ENCODE measurements at places on chromosomes 3 and 15.

DNA sequence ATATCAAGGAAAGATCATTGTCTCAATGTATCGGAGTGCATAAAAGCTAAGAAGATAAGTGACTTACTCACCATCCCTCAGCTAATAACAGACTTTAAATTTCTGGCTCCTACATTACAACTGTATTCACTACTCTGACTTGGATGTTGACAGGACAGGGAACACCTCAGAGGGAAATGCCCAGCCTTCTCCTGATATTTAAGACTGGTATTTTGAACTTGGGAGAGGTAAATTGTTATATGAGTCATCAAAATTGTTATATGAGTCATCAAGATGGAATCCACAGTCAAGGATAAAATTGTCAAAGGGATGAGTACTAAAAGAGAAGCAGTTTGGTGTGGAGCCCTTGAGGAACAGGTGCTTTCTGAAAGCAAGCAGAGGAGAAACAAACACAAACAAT lies 961.4 kb downstream of the VGLL3 start:
- no peak for DNase-seq

DNA sequence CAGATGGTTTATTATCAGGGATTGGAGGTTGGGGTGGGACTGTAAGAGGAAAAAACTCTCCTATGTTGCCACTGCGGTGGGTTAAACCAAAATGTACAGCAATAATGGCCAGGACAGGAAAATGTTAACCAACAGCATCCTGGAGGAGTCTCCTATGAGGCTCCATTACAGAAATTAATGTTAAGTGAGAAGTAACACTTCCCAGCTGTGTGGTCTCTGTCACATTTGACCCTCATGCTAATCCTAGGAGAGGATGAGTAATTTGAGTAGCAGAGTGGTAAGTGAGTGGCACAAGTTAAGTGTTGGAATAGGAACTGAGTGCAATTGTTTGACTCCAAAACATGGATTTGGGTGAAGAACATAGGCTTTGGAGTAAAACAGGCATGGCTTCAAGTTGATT lies 39.0 kb downstream of the ARHGEF3 start:
- DNase-seq: no peak

DNA sequence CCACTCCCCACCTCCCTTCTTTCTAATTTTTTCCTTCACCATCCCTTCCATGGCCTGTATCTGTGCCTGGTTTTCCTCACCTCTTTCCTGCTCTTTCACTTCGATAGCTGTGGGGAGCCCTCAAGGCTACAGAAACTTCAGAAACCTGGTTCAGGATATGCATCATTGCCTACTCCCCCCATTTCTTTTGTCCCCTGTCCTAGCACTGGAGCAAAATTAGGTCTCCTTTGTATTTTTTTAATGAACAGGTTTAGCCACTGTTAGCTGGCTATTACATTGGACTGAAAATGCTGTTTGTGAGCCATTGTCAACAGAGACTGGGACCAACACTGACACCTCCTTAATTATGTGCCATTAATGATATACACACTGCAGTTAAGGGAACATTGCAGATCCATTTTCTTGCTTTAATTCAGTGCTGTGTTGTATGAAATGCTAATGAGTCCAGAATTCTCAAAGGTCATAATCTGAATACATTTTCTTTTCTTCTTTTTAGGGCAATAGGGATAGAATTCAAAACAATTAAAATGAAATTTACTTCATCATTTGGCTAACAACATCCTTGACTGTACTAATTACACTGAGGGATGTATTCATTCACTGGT lies 138.6 kb downstream of the PDCD6IP start:
- no peak for DNase-seq

DNA sequence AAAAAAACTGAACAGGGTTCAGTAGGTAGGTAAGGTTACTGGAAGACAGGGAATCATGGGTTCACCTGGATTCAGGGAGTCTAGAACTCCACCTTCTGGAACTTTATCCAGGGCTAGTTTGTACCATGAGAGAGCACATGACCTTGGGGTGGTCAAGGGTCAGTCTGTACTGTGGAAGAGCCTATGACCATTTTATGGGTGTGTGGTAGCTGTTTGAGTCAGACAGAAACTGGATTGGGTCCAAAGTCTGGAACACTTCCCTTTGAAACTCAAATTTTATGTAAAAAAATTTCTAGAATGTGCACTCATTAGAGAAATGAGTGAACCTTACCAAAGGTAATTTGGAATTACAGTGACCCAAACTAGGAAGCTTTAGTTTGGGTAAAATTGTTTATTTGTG lies 486.0 kb upstream of the AGTR1 start:
- no peak for DNase-seq

GRCh38 chr15:41567862-41568261 lies 8.8 kb downstream of the TYRO3 start:
- DNase-seq: no peak

DNA sequence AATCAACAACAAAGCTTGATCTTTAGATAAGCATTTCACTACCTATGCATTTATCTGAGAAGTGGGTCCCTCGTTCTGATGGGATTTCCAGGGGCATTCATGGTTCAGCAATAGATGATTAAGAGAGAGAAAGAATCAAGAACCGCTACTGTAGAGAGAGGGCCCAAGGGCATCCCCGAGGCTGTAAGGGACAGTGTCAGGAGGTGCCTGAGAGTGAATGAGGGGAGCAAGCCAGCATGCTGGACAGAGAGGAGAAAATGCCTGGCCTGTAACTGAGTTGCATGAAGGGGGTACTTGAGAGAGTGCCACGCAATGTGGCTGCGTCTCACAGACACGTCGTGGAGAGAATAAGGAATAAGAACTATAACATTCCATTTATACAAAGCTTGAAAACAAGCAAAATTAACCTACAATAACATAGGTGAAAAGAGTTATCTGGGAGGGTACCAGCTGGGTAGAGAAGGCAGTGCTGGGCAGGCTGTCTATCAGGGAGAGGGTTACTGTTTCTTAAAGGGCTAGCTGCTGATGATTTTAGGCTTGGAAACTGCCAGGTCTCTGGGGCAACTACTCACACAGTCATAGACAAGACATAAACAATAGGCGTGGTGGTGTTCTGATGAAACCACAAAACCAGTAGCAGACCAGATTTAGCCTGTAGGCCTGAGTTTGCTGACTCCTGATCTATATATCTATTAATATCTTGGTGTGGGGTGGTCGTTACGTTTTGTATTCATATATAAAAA lies 374.6 kb upstream of the CFAP20DC start:
- DNase-seq: no peak

- DNase-seq: no peak
Measured at GRCh38 chr15:65653341-65653740, 31.6 kb downstream of the SLC24A1 start.

GRCh38 chr3:129583289-129583688 lies 23.2 kb downstream of the PLXND1 start:
- no peak for DNase-seq

- no peak for DNase-seq
Measured at GRCh38 chr3:15051531-15051930, 13.6 kb downstream of the MRPS25 start.

- no peak for DNase-seq
Measured at GRCh38 chr15:66408254-66408653, 21.5 kb downstream of the MAP2K1 start.

GRCh38 chr3:107524326-107524840 lies 1.6 kb downstream of the BBX start:
- no peak for DNase-seq

DNA sequence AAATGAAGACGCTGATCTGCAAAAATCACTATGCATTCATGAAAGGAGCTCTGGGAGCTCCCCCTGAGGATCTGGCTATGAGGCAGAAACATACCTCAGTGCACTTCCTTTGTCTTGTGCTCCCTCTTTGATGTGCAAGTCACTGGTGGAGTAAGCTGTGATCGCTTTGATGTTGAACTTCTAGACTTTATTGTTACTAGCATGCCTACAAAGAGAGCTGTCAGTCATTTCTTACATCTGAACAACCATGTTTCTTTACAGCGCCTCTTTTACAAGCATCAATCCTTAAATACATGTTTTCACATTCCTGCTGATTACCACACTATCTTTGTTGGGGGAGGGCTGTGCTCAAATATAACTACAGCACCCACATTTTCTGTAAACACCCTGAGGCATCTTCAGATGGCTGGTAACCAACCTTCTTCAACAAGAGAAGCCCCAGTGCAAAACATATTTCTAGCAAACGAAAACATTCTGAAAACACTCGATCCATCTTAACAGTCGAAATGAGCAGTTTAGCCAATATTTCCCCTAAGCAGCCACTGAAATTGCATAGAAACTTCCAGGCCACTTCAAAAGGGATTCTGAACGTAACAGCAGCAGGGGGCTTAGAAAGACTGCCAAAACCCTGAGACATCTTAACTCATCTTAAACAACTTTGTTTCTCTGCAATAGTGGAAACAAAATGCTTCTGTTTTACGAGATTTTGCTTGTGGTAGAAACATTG lies 101.9 kb upstream of the ICE2 start:
- DNase-seq: no peak

DNA sequence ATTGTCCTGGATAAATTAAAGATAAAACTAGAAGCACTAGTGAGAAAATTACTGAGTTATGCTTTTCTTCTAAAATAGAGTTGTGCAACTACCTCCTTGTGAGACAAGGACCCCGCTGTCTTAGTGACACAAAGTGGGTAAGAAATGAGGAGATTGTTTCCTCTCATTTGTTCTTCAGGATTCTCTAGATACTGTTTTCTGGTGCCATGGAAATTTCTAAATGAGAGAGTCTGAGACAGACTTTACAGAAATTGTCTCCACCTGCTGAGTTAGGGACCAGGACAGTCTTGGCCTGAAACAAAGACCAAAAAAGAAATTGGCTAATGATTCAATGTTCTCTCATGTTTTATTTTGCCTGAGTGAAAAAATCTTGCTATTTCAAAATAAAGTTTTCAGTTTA lies 427.5 kb downstream of the TUSC7 start:
- no peak for DNase-seq
